ENCODE measurements at places on chromosomes 12 and 14.
A peak's percentile ranks its signal among the peaks of the same experiment; 100 is the strongest.

DNA sequence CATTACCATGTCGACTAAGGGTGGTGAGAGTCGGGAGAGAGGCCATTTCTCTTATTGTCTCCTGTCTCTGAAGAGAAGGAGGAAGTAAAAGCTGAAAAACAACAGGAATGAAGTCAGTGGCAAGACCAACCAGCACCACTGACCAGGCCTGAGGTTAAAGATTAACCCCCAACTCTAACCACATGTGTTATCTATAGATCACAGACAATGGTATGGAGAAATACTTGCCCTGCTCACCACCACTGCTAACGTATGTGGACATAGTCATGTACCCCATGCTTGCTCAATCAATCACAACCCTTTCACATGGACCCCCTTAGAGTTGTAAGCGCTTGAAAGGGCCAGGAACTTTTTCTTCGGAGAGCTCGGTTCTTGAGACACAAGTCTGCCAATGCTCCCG is 690.9 kb upstream of the LMO3 start:
- DNase-seq = no peak

DNA sequence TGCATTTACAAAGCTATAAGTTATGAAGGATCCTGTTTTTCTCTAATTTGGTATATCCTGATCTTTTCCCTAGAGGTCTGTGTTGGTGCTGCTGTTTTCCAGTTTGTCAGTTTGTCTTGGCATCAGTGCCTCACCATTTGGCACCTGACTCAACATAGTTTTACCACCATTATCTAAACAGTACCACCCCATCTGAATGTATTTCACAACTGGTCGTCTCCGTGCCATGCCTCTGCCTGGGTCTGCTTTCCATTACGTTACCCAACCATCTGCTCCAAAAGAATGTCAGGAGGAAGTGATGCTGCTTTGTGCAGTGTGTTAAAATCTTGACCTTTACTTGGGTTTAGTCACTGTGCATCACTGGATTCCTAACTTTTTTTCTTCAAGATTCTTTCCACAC is 129.3 kb upstream of the RASSF8 start:
- DNase-seq = no peak

DNA sequence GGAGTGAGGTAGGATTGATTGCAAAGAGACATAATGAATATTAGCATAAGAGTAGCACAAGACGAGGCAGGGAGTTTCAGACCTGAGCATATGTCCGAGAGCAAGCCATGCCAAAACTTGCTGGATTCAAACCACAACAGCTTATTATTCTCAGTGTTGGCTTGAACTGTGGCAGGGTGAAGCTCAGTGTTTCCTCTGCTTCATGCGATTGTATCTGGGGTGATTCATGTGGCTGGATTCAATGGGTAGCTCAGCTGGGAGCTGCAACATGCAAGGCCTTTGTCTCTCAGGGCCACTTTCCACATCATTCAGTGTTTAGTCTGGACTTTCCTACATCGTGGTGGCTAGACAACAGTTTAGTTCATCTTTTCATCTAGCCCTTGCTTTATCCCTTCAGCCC is 22.1 kb upstream of the E2F7 start:
- no peak for DNase-seq

DNA sequence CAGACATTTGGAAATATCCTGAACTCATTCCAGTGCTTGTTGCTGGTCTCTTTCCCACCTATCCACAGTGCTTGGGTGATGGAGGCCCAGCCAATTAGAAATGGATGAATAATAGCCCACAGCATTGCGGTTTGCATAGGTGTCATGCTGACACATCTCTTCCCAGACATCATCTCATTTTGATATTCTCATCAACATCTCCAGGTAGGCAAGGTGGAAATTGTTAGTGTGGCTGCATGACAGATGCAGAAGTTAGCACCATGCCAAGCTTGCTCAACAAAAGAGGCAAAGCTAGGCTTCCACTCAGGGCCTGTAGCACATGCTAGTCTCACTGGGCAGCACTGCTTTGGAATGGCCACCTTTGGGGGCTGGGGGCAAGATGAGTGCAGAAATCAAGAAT is 1118.9 kb downstream of the VRK1 start:
- no peak for DNase-seq

GRCh38 chr12:89160716-89161123 is 191.6 kb downstream of the DUSP6 start:
- DNase-seq = no peak

DNA sequence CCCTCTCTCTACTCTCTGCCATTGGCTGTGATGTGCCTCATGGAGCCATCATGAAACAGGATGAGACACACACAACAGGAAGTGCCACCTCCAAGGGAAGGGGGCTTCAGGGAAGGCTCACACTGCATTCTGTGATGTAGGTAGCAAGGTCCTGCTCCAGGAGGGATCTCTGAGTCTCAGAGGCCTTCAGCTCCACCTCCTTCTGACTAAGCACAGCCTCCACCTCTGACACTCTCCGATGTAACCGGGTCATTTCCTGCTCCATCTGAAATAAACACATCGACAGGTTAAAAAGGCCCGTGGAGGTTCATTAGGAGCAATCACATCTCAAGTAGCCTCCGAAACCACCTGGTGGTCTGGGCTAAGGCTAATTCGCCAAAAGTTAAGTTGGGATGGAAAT is 93.3 kb downstream of the CIT start:
- no peak for DNase-seq

GRCh38 chr14:47252802-47253201 is 422.6 kb downstream of the MDGA2 start:
- no peak for DNase-seq

DNA sequence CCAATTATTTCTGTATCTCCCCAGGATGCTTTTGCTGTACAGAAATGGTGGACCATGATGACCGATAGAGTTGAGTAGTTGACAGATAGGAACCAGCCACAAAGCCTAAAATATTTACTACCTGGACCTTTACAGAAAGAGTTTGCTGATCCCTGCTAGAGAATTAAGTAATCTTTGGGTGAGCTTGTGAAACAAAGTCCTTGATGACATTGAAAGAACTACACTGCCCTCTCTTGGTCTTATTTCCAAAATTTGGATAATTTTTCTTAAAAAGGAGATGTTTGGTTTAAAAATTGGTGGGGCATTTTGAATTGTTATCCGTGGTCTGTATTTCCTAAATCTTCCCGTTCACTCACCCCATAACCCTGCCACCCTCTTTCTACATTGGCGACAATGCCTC is 13.7 kb upstream of the TCTN1 start:
- peak; percentile 48 for DNase-seq

DNA sequence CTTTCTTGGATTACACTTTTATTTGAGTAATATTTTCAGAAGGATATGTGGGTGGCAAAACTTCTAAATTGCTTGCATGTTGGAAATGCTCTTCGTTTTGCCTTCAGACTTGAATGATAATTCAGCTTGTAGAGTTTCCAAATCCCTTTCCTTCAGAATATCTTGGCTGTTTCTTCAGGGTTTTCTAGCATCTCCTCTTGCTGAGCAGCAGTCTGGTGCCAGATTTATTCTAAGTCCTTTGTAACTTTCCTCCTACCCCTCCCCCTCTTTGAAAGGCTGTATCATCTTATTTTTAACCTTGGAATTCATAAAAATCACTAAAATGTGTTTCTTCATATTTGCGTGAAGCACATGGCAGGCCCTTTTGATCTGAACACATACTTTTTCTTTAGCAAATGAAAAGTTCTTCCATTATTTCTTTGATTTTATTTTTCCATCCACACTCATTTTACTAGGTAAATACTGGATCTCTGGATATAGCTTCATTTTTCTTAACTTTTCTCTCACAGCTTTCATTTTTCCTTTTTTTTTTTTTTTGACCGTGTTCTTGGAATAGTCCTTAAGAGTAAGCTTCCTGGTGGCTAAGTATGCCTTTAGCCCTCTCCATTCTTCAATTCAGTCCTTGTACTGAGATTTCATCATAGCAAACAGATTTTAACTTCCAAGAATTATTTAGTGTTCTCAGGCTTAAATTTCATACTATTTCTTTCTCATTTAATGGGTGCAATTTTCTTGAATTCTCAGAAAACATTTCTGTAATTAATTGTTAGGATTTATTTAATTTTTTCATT is 102.0 kb downstream of the SLC38A4 start:
- no peak for DNase-seq

- DNase-seq = peak; percentile 84
These were observed 118.4 kb upstream of the EVL start for GRCh38 chr14:99946652-99947489.

DNA sequence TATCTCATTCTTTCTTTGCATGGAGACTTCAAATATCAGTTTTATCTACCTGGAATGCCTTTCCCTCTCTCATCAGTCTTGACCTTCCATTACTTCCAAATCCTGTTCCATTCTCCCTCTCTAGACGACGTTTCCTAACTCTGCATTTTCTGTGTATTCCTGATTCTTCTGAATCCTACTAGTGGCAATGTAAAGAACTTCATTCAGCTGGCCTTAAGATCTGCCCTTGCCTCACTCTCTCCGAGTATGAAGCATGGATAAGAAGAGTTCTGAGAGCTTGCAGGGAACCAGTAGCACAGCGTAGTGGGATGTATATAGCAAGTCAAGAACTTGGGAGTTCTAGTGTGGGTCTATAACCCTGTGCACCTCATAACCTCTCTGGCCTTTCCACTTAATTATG is 68.5 kb upstream of the HOXC13 start:
- DNase-seq = no peak

DNA sequence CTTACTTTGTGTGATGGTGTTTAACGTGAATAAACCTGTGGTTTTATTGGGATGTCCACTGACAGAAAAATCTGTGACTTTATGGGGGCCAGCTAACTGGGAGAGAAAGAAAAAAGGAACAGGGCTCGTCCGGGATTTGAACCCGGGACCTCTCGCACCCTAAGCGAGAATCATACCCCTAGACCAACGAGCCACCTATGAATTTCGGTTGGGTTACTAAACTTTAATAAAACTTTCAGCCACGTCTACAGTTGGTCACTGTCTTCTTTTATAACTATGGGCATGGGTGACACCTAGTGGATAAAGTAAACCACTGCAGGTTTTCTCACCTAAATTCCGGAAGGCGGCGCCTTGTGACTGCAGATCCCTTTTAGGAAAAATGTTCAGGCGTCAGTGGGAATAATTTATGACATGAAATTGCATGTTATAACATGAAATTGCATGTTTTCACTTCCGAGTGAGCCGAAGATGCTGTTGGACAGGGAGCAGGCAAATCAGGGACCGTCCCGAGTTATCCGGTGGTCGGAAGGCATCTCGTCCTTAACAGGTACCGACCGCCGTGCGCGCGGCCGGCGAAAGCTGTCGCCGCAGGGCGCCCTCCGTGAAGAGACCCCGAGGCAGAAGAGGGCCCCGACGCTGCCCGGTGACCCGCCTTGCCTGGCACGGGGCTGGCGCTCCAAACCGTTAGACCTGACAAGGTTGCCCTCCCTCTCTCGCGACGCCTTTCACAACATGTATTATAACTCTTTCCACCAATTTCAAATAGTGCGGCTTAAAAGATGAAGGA is 18.2 kb upstream of the RNASE12 start:
- peak; percentile 78 for DNase-seq

GRCh38 chr12:114698566-114699163 is 14.7 kb upstream of the TBX3 start:
- no peak for DNase-seq

GRCh38 chr12:113161415-113162016 is 12.0 kb downstream of the CFAP73 start:
- peak; percentile 67 for DNase-seq

GRCh38 chr12:61563665-61564450 is 696.3 kb upstream of the USP15 start:
- no peak for DNase-seq

- DNase-seq = no peak
These were observed 58.6 kb downstream of the BTBD7 start for GRCh38 chr14:93274055-93274806.

DNA sequence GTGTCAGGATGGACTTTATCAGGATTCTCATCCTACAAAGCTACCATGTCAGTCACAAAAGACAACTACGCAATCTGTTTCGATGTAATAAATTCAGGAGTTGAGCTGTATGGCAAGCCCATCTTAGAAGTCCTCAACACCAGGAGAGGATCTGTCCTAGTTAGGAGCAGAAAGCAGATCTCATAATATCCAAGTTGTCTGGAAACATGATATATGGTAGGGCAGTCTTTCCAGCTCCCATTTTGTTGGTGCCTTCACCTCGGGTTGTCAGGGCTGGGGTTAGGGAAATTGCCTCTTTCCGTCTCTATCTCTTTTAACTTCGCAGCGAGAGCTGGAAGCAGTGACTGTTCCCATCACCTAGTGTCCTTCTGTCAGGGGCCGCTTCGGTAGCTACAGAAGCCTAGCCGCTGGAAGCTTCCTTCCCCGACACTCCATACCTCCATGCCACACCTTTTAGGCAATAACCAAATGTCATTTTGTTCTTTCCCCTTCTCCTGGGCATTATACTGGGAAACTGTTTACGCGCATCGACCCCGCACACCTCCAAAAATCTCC is 1.4 kb downstream of the NIN start:
- DNase-seq = no peak

DNA sequence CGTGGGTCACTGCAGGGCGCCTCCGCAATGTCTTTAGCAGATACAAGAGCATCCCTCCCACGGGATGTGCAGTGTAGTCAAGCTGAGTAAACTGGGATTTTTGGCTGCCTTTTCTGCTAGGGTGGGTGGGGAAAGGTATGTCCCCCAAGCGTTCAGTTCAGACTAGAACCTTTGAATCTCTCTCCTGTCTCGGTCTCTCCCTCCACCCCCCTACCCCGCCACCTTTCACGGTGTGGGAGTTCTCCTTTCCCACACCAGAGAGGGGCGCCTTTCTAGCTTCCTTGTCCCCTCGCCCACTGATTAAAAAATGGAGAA is 525 bp upstream of the FAR2 start:
- peak; percentile 53 for DNase-seq

DNA sequence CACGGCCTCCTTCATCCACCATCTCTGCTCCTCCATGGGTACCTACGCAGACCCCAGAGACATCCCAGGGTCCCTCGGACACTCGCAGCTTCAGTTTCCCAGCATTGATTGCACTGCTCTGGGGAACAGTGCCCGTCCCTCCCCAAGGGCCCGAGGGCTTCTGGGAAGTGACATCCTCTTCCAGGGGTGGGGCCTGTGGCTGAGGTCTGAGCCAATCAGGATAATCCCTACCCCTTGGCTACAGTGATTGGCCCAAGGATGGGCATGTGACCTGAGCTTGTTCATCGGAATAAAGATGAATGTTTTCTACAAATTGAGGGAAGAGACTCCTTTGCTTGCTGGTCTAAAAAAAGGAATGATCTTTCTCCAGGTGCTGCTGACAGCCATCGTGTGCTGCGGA is 37.3 kb upstream of the MYL2 start:
- no peak for DNase-seq
